ENCODE measurements at places on chromosomes 2 and 18.

GRCh38 chr18:55318951-55319441 lies 269.0 kb downstream of the TCF4 start:
- DNase-seq: no peak

DNA sequence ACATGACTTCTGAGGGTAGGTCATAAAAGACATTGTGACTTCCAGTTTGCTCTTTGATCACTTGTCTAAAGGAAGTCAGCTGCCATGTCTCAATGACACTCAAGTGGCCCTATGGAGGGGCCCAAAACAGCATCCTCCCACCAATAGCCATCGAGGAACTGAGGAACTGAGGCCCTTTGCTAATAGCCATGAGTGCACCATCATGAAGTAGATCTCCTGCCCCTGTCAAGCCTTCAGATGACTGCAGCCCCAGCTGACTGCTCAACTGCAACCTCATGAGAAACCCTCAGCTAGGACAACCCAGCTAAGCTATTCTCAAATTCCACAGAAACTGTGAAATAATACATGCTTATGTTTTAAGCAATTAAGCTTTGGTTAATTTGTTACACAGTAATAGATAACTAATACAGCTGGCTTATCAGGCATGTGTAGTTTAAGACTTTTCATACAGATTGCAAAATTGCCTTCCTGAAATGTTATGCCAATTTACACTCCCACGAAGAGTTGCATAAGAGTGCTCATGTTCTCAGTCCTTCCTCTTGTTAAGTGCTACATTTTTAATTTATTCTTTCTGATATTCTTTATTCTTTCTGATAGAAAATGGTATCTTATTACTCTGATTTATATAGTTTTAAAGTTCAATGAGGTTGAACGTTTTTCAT lies 105.6 kb upstream of the NDUFV2 start:
- peak; percentile 53 for DNase-seq

GRCh38 chr2:1746174-1747064 lies 2.1 kb upstream of the PXDN start:
- DNase-seq: no peak

- DNase-seq: no peak
Measured at GRCh38 chr2:212842544-212843185, 304.1 kb upstream of the ERBB4 start.

- DNase-seq: no peak
Measured at GRCh38 chr2:145799595-145800108, 1279.7 kb upstream of the ZEB2 start.

- DNase-seq: no peak
Measured at GRCh38 chr2:240182476-240182875, 42.0 kb upstream of the OTOS start.

DNA sequence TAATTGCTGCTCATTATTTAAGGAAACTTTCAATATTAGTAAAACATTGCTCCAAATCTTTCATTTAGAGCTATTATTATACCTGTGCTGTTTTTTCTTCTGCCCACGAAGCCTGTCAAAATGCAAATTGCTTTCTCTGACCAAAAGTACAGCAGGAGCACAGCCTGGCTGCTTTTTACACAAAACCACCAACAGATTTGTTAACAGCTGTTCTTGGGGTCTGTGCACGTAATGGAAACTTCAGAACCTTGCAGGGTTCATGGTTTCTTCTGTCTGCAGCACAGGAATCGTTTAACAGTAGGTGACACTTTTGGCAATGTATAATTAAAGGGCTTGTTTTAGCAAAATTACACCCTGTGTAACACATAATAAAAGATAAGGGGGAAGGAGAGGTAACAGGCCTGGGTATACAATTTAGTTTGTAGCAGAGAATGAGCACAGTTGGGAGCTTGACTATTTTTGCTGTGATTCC lies 447.3 kb downstream of the KCNJ3 start:
- DNase-seq: no peak
